ENCODE measurements at places on chromosomes 6 and 20.
A peak's percentile ranks its signal among the peaks of the same experiment; 100 is the strongest.

GRCh38 chr6:44804546-44805159 lies 417.1 kb downstream of the CDC5L start:
- no peak for DNase-seq

- DNase-seq: no peak
These were observed 73.8 kb upstream of the ISM1 start for GRCh38 chr20:13147071-13147963.

DNA sequence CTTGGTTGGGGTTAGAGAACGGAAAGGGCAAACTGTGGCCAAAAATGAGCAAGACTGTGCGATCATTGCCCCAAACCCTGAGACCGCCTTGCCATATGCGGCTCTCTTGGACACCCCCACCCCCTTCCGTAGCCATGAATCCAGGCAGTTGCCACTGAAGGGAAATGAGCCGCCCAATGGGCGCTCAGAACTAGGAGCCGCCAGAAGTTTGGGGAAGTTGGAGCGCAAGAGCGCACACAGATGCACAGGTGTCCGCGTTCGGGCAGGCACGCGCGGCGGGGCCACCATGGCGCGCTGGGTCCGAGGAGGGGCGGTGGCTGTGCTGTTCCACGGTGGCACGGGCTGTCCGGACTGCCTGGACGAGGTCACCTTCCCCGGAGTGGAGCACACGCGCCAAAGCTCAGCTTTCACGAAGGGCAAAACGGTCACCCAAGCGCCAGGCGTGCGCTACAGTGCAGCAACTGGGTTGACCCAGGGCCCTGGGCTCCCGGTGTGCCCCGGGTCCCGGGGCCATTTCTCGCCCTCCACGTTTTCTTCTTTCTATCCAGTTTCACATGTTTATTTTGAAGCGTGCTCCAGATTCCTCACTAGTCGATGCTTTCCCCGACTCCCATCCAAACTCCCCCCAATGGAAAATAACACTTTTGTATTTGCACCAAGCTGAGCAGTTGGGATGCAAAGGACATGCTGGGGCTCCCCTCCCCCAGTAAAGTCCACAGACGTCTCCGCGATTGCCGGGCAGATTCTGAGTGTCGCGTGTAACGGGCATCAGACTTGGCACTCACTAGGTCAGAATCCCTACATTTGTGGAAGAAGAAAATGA lies 906 bp upstream of the PDE10A start:
- DNase-seq: no peak

DNA sequence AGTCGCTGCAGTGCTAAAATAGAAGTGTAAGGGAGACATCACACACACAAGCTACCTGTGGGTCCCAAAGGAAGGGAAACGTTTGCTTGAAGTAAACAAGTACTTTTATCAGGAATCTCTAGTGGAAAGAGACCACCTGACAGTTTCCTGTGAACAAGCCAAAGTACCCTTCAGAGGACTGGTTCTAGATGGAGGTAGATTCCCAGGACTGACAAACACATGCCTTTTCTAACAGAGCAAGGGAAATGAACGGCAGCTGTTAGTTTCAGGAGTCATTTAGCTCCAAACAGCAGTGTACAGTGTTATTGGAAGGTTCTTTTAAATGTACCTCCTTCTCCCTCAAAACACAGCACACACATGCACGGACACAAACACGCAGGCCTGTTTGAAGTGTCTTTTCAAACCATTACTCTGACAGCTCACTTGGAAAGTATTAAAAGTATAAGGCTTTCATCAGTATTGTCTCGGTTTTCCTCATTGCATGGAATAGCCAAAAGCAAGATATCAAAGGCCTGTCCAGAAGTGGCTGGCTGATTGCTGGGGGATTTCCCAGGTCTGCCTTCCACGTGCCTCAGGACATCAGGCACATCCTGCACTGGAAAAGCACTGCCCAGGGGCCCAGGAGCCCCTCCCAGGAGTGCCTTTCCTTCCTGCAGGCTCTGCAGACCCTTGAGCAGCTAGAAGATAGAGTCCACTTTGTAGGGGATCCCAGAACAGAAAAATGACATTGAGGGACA lies 393.2 kb upstream of the SOX4 start:
- DNase-seq: no peak

GRCh38 chr6:97215157-97215769 lies 67.8 kb downstream of the MMS22L start:
- DNase-seq: no peak

DNA sequence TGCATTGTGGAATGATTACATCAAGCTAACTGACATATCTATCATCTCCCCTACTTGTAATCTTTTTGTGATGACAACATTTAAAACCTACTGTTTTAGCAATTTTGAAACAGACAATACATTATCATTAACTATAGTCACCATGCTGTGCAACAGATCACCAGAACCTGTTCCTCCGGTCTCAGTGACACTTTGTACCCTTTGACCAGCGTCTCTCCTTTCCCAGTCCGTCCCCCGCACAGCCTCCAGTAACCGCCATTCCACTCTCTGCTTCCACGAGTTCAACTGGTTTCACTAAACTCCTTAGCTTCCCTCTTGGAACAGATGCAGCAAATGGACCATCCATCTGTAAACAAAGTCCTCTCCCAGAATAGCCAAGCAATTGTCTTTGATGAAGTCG lies 21.8 kb downstream of the LRP11 start:
- DNase-seq: no peak

DNA sequence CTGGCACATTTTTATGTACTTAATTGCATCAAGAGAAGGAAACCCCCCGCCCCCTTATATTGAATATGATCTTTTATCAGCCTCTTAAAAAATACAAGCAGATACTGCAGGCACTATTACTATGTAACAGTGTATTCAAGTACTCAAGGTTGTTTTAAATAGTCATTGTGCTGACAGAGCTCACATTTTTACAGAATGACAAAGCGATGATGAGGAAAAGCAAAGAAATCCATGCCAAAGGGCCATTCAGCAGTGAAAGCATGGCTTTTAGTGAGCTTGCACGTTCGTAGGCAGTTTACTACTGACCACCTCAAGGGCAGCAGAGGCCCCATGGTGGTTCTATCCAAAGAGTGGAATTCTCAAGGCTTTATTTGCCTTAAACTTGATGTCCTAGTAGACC lies 146.8 kb downstream of the RPS12 start:
- DNase-seq: no peak

DNA sequence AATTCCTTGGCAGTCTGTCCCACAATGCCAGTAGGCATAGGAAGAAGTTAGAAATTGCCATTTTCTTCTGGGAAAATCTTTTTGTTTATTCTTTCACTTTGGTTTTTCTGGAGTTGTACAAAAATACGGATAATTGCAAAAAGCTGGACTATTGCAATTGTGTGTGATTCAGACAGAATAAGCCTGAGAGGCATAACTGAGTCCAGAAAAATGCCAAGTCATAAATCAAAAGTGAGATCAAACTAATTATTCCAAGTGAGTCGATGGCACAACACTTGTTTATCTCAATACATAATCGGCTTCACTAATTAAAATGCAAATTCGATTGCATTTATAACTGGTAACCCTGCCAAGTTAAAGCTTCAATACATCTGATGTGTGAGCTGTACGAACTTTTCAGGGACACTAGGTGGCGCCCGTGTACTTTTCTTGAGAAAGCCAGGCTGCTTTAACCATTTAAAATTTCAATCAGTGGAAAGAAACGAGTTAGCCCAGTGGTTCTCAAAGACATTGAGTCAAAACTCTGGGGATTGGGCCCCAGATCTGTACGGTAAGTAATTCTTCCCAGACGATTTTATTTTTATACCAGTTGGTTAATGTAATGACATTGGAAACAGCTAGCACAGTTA lies 102.6 kb downstream of the LAMP5 start:
- no peak for DNase-seq

DNA sequence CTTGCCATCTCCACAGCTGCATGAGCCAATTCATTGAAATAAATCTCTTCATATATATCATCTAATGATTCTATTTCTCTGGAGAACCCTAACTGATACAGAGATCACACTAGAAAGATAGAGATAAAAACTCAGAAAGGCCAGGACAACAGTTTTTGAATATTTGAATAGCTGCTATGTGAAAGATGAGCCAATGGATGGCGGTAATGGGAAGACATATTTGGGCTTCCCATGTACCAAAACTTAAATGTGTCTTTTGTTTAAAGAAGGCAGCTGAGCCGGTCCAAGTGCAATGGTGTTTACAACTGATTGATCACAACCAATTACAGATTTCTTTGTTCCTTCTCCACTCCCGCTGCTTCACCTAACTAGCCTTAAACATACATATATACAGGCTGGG lies 35.1 kb downstream of the SGK1 start:
- no peak for DNase-seq

GRCh38 chr6:53032849-53033248 lies 32.4 kb upstream of the FBXO9 start:
- DNase-seq: no peak

DNA sequence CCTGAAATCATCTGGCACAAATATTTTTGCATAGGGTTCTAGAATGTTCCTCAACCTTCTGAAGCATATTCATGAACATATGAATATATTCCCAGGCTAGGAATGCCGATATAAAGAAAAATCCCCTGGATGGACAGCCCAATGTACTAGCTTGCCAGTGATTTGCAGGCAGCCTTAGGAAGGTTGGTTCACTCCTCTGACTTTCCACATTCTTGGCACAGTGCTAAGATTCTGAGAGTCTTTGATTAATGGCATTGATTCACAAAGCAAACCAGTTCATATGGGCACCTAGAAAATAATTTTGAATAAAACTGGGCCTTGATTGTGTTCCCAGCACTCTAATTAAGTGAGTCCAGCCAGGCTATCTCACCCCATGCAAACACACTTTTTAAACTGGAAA lies 56.9 kb upstream of the ENPP4 start:
- DNase-seq: no peak

GRCh38 chr6:138109042-138109997 lies 2.1 kb upstream of the PERP start:
- DNase-seq: peak; percentile 35

DNA sequence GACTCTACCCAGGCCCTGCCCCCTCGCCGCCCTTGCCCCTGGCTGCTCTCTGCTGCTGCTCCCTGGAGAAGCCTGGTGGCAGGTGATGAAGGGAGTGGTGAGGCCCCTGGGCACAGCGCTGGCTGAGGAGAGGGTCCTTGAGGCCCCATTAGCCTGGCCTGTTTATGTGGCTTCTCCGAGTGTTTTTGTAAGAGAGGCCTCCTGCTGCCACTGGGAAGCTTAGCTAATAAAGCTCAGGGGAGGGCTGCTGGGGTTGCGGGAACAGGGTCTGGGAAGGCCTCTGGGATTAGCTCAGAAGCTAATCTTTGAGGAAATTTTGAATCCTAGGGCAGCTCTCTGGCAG lies 15.5 kb downstream of the EBF4 start:
- DNase-seq: no peak

DNA sequence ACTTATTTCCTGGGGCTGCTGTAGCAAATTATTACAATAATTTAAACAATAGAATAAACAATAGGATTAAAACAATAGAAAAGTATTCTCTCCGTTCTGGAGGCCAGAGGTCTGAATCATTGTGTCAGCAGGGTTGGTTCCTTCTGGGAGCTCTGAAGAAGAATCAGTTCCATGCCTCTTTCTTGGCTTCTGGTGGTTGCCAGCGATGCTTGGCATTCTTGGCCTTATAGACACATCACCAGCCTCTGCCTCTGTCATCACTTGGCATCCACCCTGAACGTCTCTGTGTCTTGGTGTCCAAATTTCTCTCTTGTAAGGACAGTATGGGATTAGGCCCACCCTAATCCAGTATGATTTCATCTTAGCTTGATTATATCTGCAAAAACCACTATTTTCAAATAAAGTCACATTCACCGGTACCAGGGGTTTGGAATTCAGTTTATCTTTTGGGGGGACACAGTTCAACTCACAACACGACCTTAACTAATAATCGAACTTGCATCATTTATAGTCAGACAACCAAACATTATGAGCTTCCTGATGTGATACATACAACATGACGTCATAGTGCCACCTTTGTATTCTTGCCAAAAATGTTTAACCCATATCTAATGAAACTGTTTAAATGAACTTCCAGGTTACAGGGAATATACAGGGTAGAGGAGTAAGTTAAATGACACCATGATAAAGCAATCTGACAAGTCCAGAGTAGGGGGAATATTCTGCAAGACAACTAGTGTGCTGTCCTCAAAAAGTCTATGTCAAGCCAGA lies 84.7 kb upstream of the RNF24 start:
- no peak for DNase-seq

GRCh38 chr6:4655196-4656025 lies 120.8 kb upstream of the CDYL start:
- DNase-seq: no peak

DNA sequence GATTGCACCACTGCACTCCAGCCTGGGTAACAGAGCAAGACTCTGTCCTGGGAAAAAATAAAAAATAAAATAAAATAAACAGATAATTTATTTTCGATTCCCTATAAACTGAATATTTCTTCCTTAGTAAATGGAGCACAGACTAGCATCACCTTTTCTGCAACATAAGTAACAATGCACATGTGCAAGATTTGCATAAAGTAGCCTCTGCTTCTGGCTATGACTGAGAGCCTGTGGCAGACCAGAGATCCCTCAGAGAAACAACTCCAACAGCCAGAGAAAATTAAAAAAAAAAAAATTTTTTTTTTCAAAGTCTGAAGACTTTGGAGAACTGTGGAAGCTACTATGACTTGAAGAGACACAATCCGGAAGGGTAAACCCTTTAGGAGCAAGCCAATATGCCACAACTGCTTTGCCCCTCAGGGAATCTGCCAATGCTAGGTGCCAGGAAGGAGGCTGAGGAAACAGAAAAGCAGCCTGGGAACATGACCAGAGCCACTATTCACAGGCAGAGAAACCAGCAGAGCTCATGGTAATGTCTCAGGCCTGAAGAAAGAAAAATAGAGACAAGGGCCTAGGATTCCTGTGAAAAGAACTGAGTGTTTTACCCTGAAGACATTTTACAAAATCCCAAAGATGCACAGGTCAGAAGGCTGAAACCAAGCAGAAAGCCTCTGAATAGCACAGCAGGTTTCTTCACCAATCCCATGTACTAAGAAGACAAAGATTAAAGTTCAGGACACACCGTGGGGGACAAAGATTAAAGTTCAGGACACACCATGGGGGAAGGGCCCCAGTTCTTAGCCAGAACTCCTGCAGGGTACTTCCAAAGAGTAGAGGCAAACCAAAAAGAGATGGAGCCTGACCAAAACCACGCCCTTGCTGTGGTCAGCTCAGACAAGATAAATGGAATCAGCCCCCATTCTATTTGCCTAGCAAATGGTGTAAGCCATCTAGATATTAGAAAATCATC lies 25.8 kb downstream of the B4GALT5 start:
- no peak for DNase-seq

- DNase-seq: no peak
These were observed 68.1 kb downstream of the SLC22A23 start for GRCh38 chr6:3388786-3389185.

DNA sequence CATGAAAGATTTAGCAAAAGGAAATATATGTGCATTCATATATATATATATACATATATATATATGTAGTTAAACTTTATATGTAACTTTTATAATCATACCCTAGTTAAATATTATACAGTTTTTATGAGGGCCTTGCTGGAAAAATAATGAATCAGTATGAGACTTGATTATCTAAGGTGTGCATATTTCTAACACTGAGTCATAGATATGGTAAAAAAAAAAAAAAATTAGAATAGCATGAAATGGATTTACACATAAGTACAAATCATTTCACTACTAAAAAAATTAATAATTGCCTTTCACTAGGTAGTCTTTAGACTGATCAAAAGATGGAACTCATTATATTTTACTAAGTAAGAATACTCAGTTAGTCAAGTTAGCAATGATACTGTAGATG lies 51.3 kb upstream of the DST start:
- DNase-seq: no peak

GRCh38 chr6:82750556-82750955 lies 315.1 kb downstream of the UBE3D start:
- no peak for DNase-seq

All from cerebellar nuclear complex (tissue), 1 donor.